ENCODE measurements at places on chromosomes 3 and 15.

GRCh38 chr3:96813820-96814650 is at the start of gene EPHA6:
TSS of gene EPHA6 (plus strand) at chr3:96814594.
- no peak for DNase-seq

DNA sequence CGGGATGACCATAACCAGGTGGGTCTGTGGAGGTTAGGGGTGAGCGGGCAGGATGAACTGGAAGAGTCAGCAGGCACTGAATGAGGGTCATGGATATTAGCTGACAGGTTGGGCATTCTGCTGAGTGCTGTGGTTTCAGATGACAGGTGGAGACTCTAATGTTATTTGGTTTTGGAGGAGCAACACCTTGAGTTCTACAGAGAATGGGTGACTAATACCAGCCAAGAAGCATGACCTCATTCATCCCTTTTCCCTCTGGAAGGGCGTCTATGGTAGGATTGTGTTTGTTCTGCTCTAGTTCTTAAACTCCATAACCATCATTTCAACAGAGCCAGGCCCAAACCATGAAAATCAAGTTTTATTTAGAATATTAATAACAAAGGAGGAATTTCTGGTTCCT is 550.7 kb upstream of the LMCD1 start:
- no peak for DNase-seq

GRCh38 chr3:30131191-30131590 is 475.2 kb upstream of the TGFBR2 start:
- no peak for DNase-seq

DNA sequence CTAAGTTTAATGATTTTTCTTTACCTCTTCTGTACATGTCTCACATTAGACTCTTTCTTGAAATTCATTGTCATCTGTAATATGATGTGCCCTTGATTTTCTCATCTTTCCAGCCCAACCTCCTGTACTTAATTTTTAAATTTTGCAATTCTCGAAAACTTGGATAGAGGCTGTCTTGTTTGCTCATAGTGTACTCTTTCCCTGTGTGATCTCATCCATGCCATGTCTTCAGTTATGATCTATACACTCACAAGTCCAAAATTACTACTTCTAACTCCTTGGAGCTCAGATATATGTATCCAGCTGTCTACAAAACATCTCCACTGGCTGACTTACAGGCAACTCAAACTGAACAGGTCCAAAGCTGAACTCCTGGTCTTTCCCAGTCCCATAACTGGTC is 42.2 kb downstream of the CD200 start:
- no peak for DNase-seq

DNA sequence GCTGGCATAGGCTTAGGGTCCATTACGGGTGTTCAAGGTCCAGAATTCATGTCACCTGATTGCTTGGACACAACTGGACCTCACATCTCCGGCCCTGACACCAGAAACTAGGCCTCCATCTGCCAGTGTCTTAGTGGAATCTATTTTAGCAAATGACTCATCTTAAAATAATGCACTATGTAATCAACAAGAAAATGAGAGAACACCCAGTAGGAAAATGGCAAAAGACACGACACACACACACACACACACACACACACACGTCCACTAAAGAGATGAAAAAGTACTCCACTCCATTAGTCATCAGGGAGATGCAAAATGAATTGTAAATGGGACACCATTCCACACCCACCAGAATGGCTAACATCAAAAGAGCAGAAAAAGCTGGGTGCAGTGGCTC is 11.2 kb downstream of the APBA2 start:
- no peak for DNase-seq

DNA sequence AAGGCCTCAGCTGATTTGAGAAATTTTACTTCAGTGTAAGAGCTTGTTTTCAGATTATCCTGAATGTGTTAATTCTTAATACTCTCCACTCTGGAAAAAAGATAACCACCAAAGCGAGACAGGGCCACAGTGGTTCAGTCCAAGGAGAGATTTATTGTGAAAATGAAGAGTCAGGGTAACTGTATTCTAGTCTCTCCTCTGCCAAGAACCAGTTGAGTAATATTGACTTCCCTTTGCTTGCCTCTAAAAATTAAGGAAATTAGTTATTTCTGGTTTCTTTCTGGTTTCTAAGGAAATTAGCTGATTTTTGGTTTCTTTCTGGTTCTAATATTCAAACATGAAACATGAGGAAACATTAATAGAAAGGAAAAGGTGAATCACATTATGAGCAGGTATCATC is 34.9 kb downstream of the PPP1R2 start:
- no peak for DNase-seq

DNA sequence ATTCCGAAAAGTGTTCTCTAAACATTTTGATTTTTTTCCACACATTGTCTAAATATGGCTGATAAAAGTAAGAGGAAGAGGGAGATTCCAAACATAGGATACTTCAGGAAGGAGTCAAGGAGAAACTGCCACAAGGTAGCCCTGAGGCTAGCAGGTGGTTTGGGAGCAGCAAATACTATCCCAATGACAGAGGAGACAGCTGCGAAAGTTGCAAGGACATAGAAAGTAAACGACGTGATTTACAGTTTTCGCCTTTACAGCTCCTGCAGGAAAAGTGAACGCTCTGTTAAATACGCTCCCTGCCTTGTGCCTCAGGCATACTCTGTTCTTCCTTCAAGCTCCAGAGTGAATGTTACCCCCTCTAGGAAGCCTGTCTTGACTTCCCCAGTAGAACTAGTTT is 3.7 kb upstream of the FETUB start:
- no peak for DNase-seq

DNA sequence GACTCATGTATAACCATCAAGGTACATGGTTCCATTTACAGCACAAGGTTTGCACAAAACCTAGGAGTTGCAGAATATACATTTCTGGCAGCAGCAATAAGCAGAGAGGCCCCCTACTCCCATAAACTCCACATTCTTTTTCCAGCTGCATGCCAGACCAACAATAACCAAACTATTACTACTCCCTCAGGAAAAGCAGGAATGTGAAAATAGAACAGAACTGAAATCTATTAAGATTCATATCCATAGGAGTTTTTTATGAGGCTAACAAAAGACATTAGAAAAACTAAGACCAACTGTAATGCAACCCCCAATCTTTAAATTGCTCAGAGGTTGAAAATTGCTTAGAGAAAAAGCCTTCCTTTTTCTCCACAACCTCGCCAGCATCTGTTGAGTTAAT is 27.6 kb upstream of the TOP2B start:
- no peak for DNase-seq

- DNase-seq, result no peak
These were observed 55.2 kb downstream of the RPL22L1 start for GRCh38 chr3:170814822-170815221.

GRCh38 chr3:177026505-177027277 is 170.6 kb downstream of the TBL1XR1 start:
- DNase-seq, result no peak

GRCh38 chr3:172965256-172965655 is 175.8 kb downstream of the SPATA16 start:
- DNase-seq, result no peak
